ENCODE measurements at places on chromosomes 3 and 15. TPM values are rescaled to one million over a fixed set of nuclear protein-coding genes. Genes with fewer than 3 reads are reported as not detected.

GRCh38 chr15:78508272-78508671 lies 895 bp downstream of the HYKK start:
- no peak overlapping the region for H3K27ac ChIP-seq
- no peak for DNase-seq
- H3K4me3 ChIP-seq, result peak overlapping the region; percentile 74
- H3K4me1 ChIP-seq, result peaks cover 19% of the 10 kb centered on the region
- H3K27me3 ChIP-seq, result no peaks in the 10 kb centered on the region

DNA sequence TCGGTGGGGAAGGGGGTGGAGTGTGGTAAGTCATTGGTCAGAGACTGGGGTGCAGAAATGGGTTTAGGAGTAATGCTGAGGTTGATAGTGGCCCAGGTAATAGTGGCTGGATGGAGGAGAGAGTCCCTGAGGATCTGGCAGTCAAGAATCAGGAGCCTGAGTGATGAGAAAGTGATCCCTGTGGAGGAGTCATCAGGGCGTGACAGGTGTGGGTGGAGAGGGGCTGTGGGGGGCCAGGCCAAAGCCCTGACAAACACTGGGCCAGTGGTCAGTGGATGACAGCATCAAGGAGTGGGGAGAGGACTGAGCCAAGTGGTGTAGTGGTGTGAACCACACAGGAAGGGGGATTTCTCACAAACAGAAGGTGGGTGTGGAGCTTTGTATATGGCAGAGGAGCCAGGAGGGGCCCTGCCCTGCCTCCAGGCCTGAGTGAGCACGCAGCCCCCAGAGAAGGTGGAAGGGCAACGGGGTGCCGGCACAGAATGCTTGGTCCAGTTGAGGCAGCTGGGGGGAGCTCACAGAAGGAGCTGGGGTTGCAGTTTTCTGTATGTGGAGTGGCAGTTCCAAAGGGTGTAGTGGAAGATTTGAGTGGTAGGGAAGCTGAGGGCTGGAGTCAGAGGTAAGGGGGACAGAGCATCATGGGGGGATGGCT lies 77.1 kb downstream of the SPSB4 start:
- H3K27me3 ChIP-seq, result peaks cover 5% of the 10 kb centered on the region
- no peak for DNase-seq
- no peaks in the 10 kb centered on the region for H3K4me1 ChIP-seq
- no peaks in the 10 kb centered on the region for H3K36me3 ChIP-seq
- H3K27ac ChIP-seq, result no peak overlapping the region

GRCh38 chr15:50879016-50879617 lies 29.4 kb upstream of the AP4E1 start:
- DNase-seq, result peak; percentile 40
- no peaks in the 10 kb centered on the region for H3K36me3 ChIP-seq
- H3K4me3 ChIP-seq, result no peak overlapping the region
- H3K27ac ChIP-seq, result peak overlapping the region; percentile 73
- H3K4me1 ChIP-seq, result peaks cover 58% of the 10 kb centered on the region

Gene KIF23
- total RNA-seq, result 55.6 TPM

GRCh38 chr3:25885544-25885943 lies 95.7 kb downstream of the OXSM start:
- no peaks in the 10 kb centered on the region for H3K36me3 ChIP-seq
- H3K27me3 ChIP-seq, result no peaks in the 10 kb centered on the region
- no peaks in the 10 kb centered on the region for H3K4me1 ChIP-seq
- no peak overlapping the region for H3K27ac ChIP-seq

Gene NPAP1
- not detected for total RNA-seq

Measured in activated CD4-positive, alpha-beta memory T cell treated with anti-CD3 and anti-CD28 coated beads for 36 hours (primary cell).